ENCODE measurements at places on chromosomes 5 and 9. TPM values are rescaled to one million over a fixed set of nuclear protein-coding genes. Genes with fewer than 3 reads are reported as not detected.

GFPT2 gene
- total RNA-seq, result 49.1 TPM

CCIN gene
- 2.8 TPM for total RNA-seq

NME5 gene
- not detected for total RNA-seq

DNA sequence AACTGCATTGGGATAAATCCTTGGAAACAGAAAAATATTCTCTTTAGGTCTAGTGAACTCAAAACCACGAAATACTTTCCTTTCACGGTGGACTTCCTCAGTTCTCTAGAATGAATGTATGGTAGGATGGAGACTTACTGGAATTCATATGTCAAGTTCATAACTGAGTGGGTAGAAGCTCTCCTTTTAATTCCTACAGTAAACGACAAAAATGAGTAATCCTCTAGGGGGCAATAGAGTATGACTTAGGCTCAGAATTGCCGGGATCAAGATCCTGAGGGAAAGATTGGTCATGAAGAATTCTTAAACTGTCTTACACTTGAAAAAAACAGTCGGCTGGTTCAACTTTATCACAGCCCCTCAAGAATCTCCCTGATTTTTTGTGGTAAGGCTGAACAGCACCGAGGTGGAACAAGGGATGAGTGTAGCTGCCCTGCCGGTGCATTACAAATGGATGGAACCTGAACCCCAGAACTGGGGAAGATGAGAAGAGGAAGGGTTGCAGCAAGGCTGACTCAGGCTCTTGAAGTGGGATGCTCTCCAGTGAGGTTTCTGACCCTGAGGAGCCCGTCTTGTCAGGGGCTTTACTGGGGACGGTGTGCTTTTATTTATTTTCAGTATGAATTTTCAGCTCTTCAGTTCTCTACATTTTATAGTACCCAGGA is 14.0 kb upstream of the LOX start:
- H3K27ac ChIP-seq, result peak overlapping the region; percentile 86
- DNase-seq, result peak; percentile 81
- H3K4me1 ChIP-seq, result peaks cover 71% of the 10 kb centered on the region
- H3K4me3 ChIP-seq, result peak overlapping the region; percentile 59
- H3K36me3 ChIP-seq, result no peaks in the 10 kb centered on the region

GRCh38 chr5:142698447-142699183 is 12.7 kb upstream of the FGF1 start:
- no peak overlapping the region for H3K4me3 ChIP-seq
- no peaks in the 10 kb centered on the region for H3K36me3 ChIP-seq
- no peaks in the 10 kb centered on the region for H3K27me3 ChIP-seq

- H3K36me3 ChIP-seq, result no peaks in the 10 kb centered on the region
- H3K27ac ChIP-seq, result no peak overlapping the region
- H3K4me1 ChIP-seq, result no peaks in the 10 kb centered on the region
- 0 out of 2 replicates have a peak, but pooled peaks cover 6% of the 10 kb centered on the region for H3K27me3 ChIP-seq
- no peak overlapping the region for H3K4me3 ChIP-seq
These were observed 410.8 kb downstream of the CETN3 start for GRCh38 chr5:89998519-89999305.

GRCh38 chr5:71748360-71748759 is 29.3 kb downstream of the CARTPT start:
- no peak for DNase-seq
- H3K27me3 ChIP-seq, result no peaks in the 10 kb centered on the region
- H3K4me3 ChIP-seq, result no peak overlapping the region
- H3K27ac ChIP-seq, result no peak overlapping the region
- no peaks in the 10 kb centered on the region for H3K36me3 ChIP-seq

GRCh38 chr5:33008751-33009418 is 297.8 kb downstream of the NPR3 start:
- DNase-seq, result no peak
- no peak overlapping the region for H3K27ac ChIP-seq
- no peaks in the 10 kb centered on the region for H3K27me3 ChIP-seq
- H3K4me1 ChIP-seq, result no peaks in the 10 kb centered on the region
- no peaks in the 10 kb centered on the region for H3K36me3 ChIP-seq

DNA sequence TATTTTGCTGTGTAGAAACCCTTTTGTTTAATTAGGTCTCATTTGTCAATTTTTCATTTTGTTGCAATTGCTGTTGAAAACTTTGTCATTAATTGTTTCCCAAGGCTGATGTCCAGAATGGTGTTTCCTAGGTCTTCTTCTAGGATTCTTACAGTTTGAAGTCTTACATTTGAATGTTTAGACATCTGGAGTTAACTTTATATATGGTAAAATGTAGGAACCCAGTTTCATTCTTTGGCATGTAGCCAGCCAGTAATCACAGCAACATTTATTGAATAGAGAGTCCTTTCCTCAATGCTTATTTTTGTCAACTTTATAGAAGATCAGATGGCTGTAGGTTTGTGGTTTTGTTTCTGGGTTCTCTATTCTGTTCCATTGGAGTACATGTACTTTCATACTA is 1290.8 kb upstream of the CDH9 start:
- H3K4me1 ChIP-seq, result no peaks in the 10 kb centered on the region
- no peaks in the 10 kb centered on the region for H3K27me3 ChIP-seq
- no peak overlapping the region for H3K4me3 ChIP-seq
- DNase-seq, result no peak

DNA sequence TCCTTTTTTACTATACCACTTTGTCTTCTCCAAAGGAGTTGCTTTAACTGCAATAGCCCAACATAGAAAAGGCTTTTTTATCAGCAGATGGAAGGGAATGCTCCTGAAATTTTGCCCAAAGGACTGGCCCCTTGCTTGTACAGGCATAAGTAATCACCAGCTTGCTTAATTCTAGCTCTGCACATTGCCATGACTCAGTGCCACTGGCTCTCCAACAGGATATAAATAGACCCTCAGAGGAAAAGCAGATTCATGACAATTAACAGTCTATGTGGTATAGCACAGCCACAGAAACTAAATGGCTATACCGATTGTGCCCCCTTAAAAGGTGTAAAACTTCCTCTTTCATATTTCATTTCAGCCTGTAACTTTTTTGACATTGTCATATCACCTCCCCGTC is 227.0 kb downstream of the ZNF608 start:
- peaks cover 23% of the 10 kb centered on the region for H3K27me3 ChIP-seq
- H3K36me3 ChIP-seq, result no peaks in the 10 kb centered on the region
- no peak overlapping the region for H3K27ac ChIP-seq
- DNase-seq, result peak; percentile 91
- H3K4me3 ChIP-seq, result no peak overlapping the region

- no peak for DNase-seq
- no peaks in the 10 kb centered on the region for H3K27me3 ChIP-seq
- no peaks in the 10 kb centered on the region for H3K4me1 ChIP-seq
- H3K36me3 ChIP-seq, result no peaks in the 10 kb centered on the region
These were observed 96.0 kb downstream of the TARS1 start for GRCh38 chr5:33536802-33537201.

DNA sequence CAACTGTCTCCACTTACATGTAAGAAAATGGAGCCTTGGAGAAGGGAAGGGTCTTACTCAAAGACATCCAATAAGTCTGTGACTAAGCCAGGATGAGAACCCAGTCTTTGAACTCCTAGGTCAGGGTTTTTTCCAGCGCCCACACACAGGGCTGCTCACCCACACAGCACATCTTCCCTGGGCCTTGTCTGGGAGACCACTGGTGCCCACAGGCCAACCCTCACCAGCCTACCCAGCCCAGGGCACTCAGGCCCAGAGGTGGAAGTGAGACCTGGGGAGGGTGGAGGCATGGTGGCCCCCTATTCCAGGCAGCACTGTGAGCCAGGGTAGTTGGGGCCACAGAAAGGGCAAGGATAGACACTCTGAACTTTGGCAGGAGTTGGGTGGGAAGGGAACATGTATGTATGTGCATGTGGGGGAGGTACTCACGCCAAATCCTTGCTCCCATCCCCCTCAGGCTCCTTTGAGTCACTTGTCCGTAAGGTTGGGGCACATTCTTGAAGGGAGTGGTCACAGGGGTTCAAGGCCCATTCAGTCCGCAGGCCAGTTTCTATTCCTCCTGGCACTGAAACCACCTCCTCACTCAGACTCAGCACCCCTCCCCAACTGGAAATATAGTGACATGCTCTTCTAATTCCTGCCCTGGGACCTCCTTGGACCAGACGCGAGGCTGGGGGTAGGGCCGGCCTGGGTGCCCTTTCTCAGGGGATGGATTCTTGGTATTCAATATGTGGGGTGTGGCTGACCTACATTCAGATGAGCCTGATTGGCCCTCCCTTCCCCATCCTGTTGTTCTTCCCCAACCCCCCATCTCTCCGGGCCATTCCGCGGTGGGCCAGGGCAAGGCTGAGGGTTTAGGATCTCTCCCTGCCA is 2.9 kb upstream of the SLC4A9 start:
- peak; percentile 9 for DNase-seq
- peak overlapping the region; percentile 69 for H3K4me3 ChIP-seq
- H3K27ac ChIP-seq, result no peak overlapping the region
- H3K36me3 ChIP-seq, result no peaks in the 10 kb centered on the region
- peaks cover 4% of the 10 kb centered on the region for H3K4me1 ChIP-seq

- H3K4me3 ChIP-seq, result no peak overlapping the region
- no peaks in the 10 kb centered on the region for H3K27me3 ChIP-seq
- H3K27ac ChIP-seq, result no peak overlapping the region
- DNase-seq, result no peak
These were observed 14.7 kb downstream of the GNG10 start for GRCh38 chr9:111676116-111676515.

- H3K4me1 ChIP-seq, result no peaks in the 10 kb centered on the region
- no peaks in the 10 kb centered on the region for H3K36me3 ChIP-seq
- no peak overlapping the region for H3K4me3 ChIP-seq
- no peak overlapping the region for H3K27ac ChIP-seq
- peak; percentile 50 for DNase-seq
These were observed 73.9 kb downstream of the RORB start for GRCh38 chr9:74570879-74571512.

DNA sequence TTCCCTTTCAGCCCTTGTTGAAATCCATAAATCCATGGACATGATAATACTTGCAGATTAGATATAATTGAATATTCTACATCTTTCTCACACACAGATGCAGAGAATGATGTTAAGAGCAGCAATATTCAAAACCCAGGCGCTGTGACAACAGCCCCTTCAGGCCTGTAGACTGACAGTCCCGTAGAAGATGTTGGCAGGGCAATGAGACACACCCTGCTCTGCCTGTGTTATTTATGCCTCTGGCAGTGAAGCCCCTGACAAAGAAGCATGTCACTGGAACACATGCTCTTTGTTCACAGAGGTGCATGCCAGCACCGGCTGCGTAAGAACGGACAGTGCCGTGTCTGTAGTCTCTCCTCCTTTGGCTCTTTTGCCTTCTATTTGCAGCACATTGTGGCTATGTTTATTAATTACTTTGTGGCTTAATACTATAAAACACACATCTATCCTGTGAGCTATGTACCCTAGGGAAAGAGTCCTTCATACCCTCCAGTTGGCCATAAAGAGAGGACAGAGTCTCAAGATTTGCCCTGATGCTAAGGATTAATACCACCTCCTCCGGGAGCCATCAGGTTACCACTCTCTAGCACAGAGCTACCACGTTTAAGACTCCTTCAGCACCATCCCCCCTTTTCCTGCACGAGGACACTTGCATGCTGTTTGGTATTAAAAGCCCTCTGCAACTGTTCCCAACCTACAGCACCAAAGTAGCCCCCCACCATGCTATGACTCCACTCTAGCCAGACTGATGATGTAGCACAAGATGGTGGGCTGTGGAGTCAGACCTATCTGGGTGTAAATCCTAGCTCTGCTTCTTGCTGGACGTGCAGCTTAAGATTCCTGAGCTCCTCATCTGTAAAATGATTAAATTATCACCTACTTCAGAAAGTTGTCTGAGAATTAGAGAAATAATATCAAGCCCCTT is 2.0 kb upstream of the ANP32B start:
- DNase-seq, result peak; percentile 62
- H3K27me3 ChIP-seq, result no peaks in the 10 kb centered on the region
- peak overlapping the region; percentile 94 for H3K4me3 ChIP-seq
- H3K27ac ChIP-seq, result peak overlapping the region; percentile 94
- no peaks in the 10 kb centered on the region for H3K36me3 ChIP-seq

- no peak for DNase-seq
- no peaks in the 10 kb centered on the region for H3K36me3 ChIP-seq
- no peak overlapping the region for H3K4me3 ChIP-seq
- no peaks in the 10 kb centered on the region for H3K27me3 ChIP-seq
- H3K4me1 ChIP-seq, result no peaks in the 10 kb centered on the region
These were observed 26.2 kb downstream of the AGTPBP1 start for GRCh38 chr9:85715587-85715986.

DNA sequence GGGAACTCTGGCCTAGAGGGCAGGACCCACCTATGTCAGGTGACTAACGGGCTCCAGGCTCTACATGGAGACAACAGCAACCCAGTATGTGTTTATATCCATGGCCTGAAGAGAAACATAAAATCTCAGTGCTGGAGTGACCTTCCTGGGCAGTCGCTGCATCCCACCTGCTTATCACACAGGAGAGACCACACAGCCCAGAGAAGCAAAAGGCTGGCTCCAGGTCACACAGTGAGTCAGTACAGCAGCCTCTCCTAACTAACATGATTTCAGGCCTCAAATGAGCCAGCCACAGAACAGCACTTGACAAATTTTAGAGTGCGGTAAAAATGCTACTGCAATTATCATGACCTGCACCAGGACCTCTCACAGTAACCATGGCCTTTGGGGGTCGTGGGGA is 54.0 kb upstream of the TGFBR1 start:
- H3K27ac ChIP-seq, result peak overlapping the region; percentile 62
- H3K36me3 ChIP-seq, result no peaks in the 10 kb centered on the region
- peak; percentile 45 for DNase-seq
- H3K4me3 ChIP-seq, result no peak overlapping the region
- H3K27me3 ChIP-seq, result no peaks in the 10 kb centered on the region

DNA sequence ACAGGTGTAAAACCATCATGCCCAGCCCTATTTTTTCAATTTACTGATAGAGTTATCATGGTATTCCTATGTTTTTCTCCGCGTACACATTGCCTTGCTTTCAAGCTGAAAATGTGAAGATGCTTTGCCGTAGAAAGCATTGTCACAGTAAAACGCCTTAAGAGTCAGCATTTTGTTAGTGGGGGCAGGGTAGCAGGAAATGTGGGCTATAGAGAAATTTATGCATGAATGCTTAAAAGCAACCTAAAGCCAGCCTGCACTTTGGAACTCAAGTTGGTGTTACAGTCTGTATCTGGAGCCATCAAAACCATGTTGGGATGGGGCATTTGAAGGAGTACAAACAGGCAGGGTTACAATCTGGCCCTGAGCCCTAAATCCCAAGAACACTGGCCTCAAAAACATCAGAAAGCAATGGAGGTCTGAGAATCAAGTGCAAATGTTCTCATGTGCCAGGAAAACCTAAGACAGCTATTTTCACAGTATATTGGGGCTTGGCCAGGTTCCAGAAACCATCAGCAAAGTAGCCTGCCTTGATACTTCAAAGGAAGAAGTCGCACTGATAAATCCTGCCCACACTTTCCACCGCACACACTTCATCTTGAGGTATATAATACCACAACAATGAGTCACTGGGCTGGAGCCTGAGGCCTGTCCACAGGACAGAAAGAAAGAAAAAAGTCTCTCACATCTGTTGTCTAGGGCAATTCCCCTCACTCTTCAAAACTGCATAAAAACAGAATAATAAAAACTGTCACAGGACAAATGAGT is 313.8 kb downstream of the ENC1 start:
- no peaks in the 10 kb centered on the region for H3K36me3 ChIP-seq
- peaks cover 24% of the 10 kb centered on the region for H3K4me1 ChIP-seq
- no peaks in the 10 kb centered on the region for H3K27me3 ChIP-seq

Measured in GM23248 (cell line).